ENCODE measurements at places on chromosomes 3 and 15. TPM values are rescaled to one million over a fixed set of nuclear protein-coding genes. Genes with fewer than 3 reads are reported as not detected.
A peak's percentile ranks its signal among the peaks of the same experiment; 100 is the strongest.

- H3K27ac ChIP-seq = no peak overlapping the region
- no peaks in the 10 kb centered on the region for H3K36me3 ChIP-seq
- H3K4me3 ChIP-seq = no peak overlapping the region
- H3K27me3 ChIP-seq = no peaks in the 10 kb centered on the region
- no peak for DNase-seq
Observed at GRCh38 chr3:44132061-44132460, 109.6 kb upstream of the TOPAZ1 start.

The HCLS1 gene
- total RNA-seq = 68.5 TPM

- H3K4me1 ChIP-seq = no peaks in the 10 kb centered on the region
- no peaks in the 10 kb centered on the region for H3K27me3 ChIP-seq
- H3K36me3 ChIP-seq = peaks cover 41% of the 10 kb centered on the region
- no peak for DNase-seq
Observed at GRCh38 chr3:14883226-14883625, 64.2 kb upstream of the NR2C2 start.

DNA sequence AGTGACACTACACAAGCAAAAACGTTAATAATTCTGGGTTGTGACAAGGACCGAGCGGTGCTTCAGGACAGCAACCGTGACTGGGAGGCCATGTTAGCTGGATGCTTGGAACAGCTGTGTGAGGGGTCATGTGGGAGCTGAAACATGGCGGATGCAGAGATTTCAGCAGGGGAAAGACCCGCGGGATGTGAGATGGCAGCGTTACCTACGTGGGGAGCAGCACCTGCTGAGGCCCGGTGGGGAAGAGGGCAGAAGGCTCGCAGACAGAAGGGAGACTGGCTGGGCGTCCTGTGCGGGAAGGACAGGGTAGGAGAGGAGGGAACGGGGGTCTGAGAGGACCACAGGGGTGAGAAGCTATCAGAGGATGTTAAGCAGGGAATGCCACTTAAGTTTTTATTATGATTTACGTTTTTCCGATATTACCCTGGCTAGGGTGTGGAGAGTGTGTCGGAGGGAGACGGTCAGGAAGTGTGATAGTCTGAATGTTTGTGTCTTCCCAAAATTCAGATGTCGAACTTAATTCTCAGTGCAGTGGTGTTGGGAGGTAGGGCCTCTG is 228.8 kb upstream of the LYSMD4 start:
- no peak overlapping the region for H3K4me3 ChIP-seq
- no peaks in the 10 kb centered on the region for H3K4me1 ChIP-seq
- no peak for DNase-seq
- H3K27ac ChIP-seq = no peak overlapping the region
- no peaks in the 10 kb centered on the region for H3K36me3 ChIP-seq

DNA sequence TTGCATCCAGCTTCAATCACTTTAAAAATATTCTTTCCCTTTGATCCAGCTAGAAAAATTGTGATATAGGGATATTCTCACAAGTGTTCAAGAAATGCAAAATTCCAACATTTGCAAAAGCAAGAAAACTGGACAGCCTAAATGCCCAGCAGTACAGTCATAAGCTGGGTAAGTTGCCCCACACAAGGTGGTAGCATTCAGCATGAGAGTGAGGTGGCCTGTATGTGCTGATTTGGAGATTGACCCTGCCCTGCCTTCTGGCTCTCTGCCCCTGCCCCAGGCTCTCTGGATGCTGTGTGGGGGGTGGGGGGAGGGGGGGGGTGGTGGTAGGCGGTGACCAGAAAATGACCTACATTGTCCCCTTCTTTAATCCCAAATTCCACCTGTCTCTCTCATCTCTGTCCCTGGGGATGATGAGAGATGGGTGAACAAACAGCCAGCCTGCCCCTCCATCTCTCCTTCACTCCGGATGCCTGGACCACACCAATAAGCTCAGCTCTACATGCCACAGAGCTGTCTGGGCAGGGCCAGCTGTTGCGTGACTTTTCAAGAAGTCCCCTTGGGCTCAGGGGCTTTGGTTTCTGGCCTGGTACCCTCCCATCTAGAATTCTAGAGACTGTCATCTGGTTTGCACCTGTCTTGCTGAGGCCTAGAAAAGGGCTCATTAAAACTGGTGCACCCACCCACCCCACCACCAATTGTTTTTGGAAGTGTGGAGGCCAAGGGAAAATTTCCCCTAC is 42.2 kb downstream of the SLC28A1 start:
- no peaks in the 10 kb centered on the region for H3K27me3 ChIP-seq
- no peak overlapping the region for H3K4me3 ChIP-seq
- DNase-seq = no peak
- no peak overlapping the region for H3K27ac ChIP-seq
- no peaks in the 10 kb centered on the region for H3K36me3 ChIP-seq
- H3K4me1 ChIP-seq = no peaks in the 10 kb centered on the region

DNA sequence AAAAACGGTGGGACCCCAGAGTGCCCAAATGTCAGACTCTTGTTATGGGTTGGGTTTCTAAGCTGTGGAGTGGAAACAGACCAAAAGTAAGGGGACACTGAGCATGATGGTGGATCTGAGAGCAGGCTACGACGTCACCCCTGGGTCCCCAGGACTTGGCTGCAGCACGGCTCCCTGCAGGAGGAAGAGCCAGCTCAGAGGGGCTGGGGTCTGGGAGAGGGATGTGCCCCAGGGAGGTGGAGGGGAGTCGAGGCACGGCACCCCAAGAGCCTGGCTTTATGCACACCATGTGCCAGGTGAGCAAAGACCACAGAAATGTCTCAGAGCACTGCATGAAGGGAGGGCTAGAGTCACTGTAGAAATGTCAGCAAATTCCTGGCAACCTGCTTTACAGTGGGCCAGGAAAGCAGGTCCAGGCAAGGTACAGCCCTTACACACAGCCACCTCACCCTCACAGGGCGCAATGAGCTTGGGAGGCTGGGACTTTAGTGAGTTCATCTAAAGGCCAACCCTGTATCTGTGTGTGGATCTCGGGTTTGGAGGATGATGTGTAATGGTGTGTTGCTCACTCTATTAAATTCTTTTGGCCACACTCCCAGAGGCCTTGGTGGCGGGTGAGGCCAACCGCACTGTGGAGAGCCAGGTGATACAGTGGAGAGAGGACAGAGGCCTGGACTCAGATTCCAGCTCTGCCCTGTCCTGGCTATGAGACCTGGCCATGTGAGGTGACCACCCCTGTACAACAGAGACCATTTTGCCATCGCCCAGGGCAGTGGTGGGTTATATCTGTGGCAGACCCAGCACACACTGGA is 14.1 kb downstream of the CTSH start:
- DNase-seq = peak; percentile 27
- no peaks in the 10 kb centered on the region for H3K27me3 ChIP-seq
- no peak overlapping the region for H3K4me3 ChIP-seq
- peaks cover 5% of the 10 kb centered on the region for H3K36me3 ChIP-seq

DNA sequence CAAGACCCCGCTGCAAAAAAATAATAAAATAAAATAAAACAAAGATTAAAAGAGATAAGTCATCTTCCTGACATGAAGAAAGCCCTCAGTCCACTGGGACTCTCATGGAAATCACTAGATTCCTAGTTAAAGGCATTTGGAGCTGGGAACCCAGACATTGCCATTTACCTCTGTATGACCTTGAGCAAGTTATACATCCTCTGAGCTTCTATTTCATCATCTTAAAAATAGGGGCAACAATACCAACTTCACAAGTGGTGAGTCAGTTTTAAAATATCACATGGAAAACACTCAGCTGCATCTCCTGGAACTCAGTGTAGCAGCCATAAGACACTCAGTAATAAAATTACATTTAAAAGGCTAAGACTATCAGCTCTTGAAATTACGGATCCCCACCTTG is 334.8 kb downstream of the ERC2 start:
- peaks cover 31% of the 10 kb centered on the region for H3K4me1 ChIP-seq
- no peaks in the 10 kb centered on the region for H3K36me3 ChIP-seq
- H3K4me3 ChIP-seq = no peak overlapping the region
- no peaks in the 10 kb centered on the region for H3K27me3 ChIP-seq
- DNase-seq = peak; percentile 49

GRCh38 chr15:88657326-88658069 is 18.7 kb downstream of the ISG20 start:
- no peaks in the 10 kb centered on the region for H3K36me3 ChIP-seq
- H3K4me1 ChIP-seq = peaks cover 14% of the 10 kb centered on the region
- H3K4me3 ChIP-seq = no peak overlapping the region
- peak; percentile 43 for DNase-seq

The NR1I2 gene
- not detected for total RNA-seq

DNA sequence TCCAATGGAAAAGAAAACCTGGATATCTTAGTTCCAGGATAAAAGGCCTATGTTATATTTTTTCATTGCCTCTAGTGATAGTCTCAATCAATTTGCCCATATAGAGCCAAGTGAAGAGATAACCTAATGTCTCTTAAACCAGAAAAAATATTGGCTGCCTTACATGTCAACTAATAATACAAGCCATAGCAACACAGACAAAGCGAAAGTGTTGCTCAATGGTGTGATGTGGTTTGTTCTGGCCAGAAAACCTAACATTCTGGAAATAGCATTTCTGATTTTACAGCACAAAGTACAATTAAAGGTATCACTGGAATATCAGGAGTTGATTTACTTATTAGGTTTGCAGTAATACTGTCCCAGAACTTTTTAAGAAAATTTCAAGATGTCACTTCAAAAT is 101.5 kb downstream of the ATP8B4 start:
- no peak overlapping the region for H3K4me3 ChIP-seq
- no peak for DNase-seq
- peaks cover 7% of the 10 kb centered on the region for H3K27me3 ChIP-seq
- no peaks in the 10 kb centered on the region for H3K36me3 ChIP-seq
- H3K27ac ChIP-seq = no peak overlapping the region

GRCh38 chr3:8980756-8981257 is 17.5 kb upstream of the RAD18 start:
- H3K4me3 ChIP-seq = no peak overlapping the region
- no peak overlapping the region for H3K27ac ChIP-seq
- no peaks in the 10 kb centered on the region for H3K4me1 ChIP-seq
- DNase-seq = no peak
- no peaks in the 10 kb centered on the region for H3K36me3 ChIP-seq

DNA sequence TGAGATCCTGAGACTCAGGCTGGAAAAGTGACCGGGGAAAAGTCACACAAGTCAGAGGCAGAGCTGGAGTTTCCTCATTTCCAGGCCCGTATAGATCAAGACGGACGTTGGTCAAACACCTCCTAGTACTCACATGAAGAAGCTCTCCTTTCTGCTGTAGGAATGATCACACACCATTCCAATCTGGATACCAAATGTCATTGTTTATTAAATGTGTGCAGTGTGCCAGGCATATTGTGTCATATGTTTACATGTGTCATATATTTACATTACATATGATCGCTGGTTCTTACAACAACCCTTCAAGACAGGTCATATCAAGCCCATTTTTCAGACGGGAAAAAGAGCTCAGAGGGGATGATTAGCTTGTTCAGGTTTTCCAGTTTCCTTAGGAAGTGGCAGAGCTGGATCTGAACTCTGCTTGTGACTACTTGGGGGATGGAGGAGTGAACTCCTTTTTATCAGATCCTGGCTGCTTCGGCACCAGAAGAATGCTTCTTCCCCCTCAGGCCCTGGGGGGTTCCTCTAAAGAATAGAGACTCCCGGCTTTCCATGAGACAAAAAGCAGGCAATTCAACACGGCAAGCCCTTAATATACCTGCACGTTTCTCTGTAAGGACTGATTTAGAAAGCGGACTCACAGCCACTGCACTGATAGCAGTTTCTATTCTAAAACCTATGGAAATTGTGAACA is 41.9 kb downstream of the FAM43A start:
- no peaks in the 10 kb centered on the region for H3K36me3 ChIP-seq
- H3K27me3 ChIP-seq = no peaks in the 10 kb centered on the region
- H3K4me3 ChIP-seq = no peak overlapping the region

GRCh38 chr15:55241186-55241585 is 44.4 kb upstream of the RSL24D1 start:
- H3K36me3 ChIP-seq = no peaks in the 10 kb centered on the region
- no peak overlapping the region for H3K27ac ChIP-seq
- H3K4me3 ChIP-seq = no peak overlapping the region
- DNase-seq = peak; percentile 43

- H3K27me3 ChIP-seq = peaks cover 16% of the 10 kb centered on the region
- H3K4me1 ChIP-seq = no peaks in the 10 kb centered on the region
- H3K4me3 ChIP-seq = no peak overlapping the region
Observed at GRCh38 chr15:42131006-42131405, 25.4 kb downstream of the PLA2G4F start.

DNA sequence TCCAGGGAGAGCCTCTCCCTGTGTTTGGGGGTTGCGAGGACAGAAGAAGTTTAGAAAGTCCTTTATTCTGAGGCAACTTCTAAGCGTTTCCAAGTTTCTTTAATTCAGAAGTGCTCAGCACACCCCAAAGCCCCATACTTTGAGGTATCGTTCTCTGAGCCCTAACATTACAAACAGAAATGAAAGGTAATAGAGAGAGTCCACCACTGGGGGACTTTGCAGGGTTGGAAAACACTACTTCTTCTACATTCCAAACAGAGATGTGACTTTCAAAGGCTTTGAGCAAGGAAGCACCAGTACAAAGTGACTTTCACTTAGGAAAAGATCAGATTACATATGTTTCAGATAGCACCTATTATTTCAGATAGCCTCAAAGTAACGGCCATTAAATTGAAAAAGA is 6.2 kb upstream of the ZNF280D start:
- H3K4me1 ChIP-seq = peaks cover 14% of the 10 kb centered on the region
- H3K4me3 ChIP-seq = no peak overlapping the region
- H3K36me3 ChIP-seq = no peaks in the 10 kb centered on the region
- H3K27ac ChIP-seq = no peak overlapping the region
- no peaks in the 10 kb centered on the region for H3K27me3 ChIP-seq

GRCh38 chr3:98812851-98813374 is 49.8 kb downstream of the ST3GAL6 start:
- H3K4me3 ChIP-seq = no peak overlapping the region
- H3K27ac ChIP-seq = no peak overlapping the region
- DNase-seq = peak; percentile 64
- H3K27me3 ChIP-seq = no peaks in the 10 kb centered on the region

DNA sequence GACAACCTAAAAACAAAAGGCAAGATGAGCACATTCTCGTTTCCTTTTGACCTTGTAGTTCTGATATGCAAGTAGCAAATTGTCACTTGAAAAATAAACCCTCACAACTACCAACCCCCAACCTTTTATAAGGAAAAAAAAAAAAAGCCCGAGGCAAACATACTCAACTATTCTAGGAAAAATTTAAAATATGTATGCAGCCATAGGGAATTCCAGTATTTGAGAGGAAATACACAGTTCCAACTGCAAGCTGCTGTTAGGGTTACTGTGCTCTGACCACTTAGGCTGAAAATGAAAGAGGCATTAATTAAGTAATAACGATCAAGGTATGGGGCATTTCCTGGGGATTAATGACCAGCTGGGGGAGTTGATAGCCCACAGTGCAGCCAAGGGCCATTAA is 281.9 kb upstream of the DPH6 start:
- no peak overlapping the region for H3K4me3 ChIP-seq
- peaks cover 22% of the 10 kb centered on the region for H3K4me1 ChIP-seq
- peak; percentile 42 for DNase-seq
- H3K36me3 ChIP-seq = no peaks in the 10 kb centered on the region
